ENCODE measurements at places on chromosomes 6 and 20. TPM values are rescaled to one million over a fixed set of nuclear protein-coding genes. Genes with fewer than 3 reads are reported as not detected.

DNA sequence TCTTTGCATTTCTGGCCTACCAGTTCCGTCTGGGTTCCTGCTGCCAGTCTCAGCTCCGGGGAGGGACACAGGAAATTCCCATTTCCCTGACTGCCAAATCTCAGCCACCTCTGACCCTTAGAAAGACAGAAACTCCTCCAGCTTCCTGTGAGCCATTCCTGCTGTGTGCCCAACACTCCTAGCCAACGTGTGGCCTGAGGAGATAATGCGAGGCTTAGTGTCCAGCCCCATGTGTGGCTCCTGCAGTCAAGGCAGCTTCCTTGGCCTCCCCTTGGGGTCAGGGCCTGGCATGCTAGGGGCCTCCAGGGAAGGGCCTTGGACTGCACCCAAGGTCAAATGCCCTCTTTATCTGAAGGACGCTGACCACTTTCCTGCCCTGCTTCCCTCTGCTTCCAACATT, 45.1 kb downstream of the MAFB start:
- no peaks in the 10 kb centered on the region for H3K4me1 ChIP-seq
- peaks cover 19% of the 10 kb centered on the region for H3K27me3 ChIP-seq
- no peak for DNase-seq
- H3K4me3 ChIP-seq = no peak overlapping the region

DNA sequence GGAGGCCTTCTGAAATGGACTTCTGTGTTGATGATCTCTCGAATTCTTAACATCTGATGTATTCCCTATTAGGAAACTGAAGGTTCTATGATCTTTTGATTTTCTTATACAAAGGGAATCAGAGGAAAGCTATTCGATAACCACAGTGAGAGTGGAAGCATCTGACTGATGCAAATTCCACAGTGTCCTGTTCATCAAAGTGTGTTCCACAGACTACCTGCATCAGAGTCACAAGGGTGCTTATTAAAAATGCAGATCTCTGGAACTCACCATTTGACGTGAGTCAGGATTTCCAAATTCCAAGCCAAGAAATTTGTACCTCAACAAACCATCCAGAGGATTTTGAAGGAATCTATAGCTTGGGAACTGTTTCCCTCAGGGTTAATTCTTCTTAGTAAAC, 4.4 kb upstream of the MEP1A start:
- H3K36me3 ChIP-seq = no peaks in the 10 kb centered on the region
- H3K4me3 ChIP-seq = no peak overlapping the region
- no peak overlapping the region for H3K27ac ChIP-seq
- DNase-seq = no peak
- H3K4me1 ChIP-seq = no peaks in the 10 kb centered on the region
- no peaks in the 10 kb centered on the region for H3K27me3 ChIP-seq

GRCh38 chr6:4369616-4370015, 234.2 kb upstream of the ECI2 start:
- DNase-seq = no peak
- peaks cover 19% of the 10 kb centered on the region for H3K4me1 ChIP-seq
- no peak overlapping the region for H3K27ac ChIP-seq
- no peaks in the 10 kb centered on the region for H3K36me3 ChIP-seq
- no peak overlapping the region for H3K4me3 ChIP-seq
- peaks cover 7% of the 10 kb centered on the region for H3K27me3 ChIP-seq

DNA sequence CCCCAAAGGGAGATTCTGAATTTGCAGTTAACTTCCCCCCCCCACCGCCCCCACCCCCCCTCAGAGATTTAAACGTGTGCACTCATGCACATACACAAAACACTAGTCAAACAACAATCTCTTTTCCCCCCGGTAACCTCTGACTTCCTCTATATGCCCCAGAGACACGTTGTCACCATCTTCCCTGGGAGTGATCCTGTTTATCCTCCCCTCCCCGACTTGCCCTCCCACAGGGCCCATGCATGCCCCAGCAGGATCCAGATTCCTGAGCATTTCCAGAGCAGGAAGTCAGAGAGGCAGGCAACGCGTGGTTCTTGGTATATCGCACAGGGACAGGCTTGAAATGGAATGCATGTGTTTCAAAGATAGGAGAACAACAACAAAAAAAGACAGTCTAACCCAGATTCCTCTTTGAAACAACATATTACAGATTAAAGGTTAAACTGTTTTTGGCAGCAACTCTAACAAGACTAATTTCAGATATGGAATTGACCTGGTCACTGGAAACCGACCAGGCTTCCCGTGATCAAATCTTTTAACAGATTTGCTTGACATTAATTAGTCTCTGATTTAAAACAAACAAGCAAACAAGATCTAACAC, 1.3 kb downstream of the BLCAP start:
- H3K36me3 ChIP-seq = peaks cover 9% of the 10 kb centered on the region
- H3K27ac ChIP-seq = peak overlapping the region; percentile 97
- H3K4me1 ChIP-seq = peaks cover 28% of the 10 kb centered on the region
- DNase-seq = peak; percentile 68
- peak overlapping the region; percentile 84 for H3K4me3 ChIP-seq

- no peak overlapping the region for H3K27ac ChIP-seq
- no peak overlapping the region for H3K4me3 ChIP-seq
- peaks cover 14% of the 10 kb centered on the region for H3K36me3 ChIP-seq
Measured at GRCh38 chr6:28090917-28091586, 10.7 kb downstream of the ZNF165 start.

GRCh38 chr6:88165844-88166492, at the start of gene CNR1:
Gene CNR1 (minus strand): TSS chr6:88166347. CDS start chr6:88145274, 21,073 bp downstream.
- no peak within 1 kb of the TSS for H3K27ac ChIP-seq
- H3K36me3 ChIP-seq = no peaks in the 10 kb centered on the region
- no peaks in the 10 kb centered on the region for H3K4me1 ChIP-seq
- peaks cover 8% of the 10 kb centered on the region for H3K27me3 ChIP-seq
- DNase-seq = peak; percentile 12

GRCh38 chr6:120869397-120869796, 464.9 kb downstream of the TBC1D32 start:
- no peak overlapping the region for H3K27ac ChIP-seq
- H3K4me3 ChIP-seq = no peak overlapping the region
- no peaks in the 10 kb centered on the region for H3K4me1 ChIP-seq
- DNase-seq = no peak
- H3K36me3 ChIP-seq = no peaks in the 10 kb centered on the region

DNA sequence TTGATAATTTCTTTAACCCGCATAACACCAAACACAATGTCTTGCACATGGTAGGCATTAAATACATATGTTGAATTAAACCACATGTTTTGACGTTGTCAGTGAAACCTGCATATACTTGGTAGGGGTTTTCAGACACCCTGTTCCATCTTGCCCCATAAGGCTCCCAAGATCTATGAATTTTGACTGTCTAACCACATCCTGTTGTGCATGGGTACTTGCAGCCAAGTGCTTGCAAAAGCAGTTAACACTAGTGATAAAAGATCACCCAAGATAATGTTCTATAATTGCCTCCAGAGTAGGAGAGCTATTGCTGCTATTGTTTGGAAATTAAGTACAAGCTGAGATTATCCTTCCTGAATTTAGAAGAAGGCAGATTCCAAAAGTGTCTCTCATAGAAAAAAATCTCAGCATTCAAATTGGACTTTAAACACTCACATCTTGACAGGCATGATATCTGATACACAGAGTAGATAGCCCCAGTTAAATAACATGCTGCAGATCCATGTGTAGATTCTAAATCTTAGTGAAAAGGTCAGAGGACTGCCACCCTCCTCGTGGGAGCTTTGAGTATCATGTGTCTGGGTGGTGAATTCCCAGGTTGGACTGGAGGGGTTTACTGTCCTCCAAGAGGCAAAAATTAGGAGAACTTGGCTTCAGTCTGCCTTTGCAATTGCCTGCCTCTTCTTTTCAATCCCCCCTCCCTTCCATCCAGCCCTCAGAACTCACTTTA, 25.8 kb upstream of the CCN6 start:
- no peaks in the 10 kb centered on the region for H3K36me3 ChIP-seq
- H3K27me3 ChIP-seq = peaks cover 7% of the 10 kb centered on the region
- H3K4me1 ChIP-seq = no peaks in the 10 kb centered on the region
- H3K27ac ChIP-seq = no peak overlapping the region
- no peak overlapping the region for H3K4me3 ChIP-seq

GRCh38 chr20:25859649-25860530, 163.2 kb upstream of the ZNF337 start:
- peak; percentile 35 for DNase-seq
- H3K36me3 ChIP-seq = no peaks in the 10 kb centered on the region
- H3K27ac ChIP-seq = no peak overlapping the region
- no peaks in the 10 kb centered on the region for H3K27me3 ChIP-seq

DNA sequence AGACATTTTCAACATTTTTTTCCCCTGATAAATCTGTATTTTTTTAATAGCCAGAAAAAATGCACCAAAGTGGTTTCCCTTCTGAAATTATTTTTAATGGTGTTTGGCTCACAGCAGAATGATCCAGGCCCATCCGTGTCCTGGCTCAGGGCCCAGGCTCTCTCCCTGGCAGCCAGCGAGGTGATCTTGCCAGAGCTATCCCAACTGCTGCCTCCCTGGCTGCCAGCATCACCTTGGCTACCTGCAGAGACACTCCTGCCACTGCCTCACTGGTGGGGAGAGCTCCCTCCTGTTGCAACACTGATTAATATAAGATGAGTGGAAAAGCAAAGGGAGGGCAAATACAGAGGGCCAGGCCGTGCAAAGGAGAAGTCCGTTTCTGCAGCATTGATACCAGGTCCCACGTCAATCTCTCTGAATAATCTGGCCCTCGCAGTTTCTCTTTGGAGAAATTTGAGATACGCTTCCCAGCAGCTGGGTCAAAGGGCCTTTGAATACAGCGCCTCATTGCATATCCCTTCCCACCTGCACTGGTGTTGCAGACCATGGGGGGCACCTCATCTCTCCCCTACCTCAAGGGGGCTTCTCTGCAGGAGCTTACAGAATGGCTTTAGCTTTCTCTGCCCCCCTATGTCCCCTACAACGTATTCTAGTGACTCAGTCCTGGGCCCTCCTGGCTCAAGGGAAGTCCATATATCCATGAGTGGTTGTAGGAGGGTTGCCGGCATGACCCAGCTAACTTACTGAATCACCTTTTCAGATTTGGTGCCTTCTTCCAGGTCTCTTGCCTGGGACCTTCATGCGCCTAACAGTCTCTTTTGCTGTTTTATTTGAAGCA, 12.8 kb upstream of the DSTN start:
- peaks cover 25% of the 10 kb centered on the region for H3K4me1 ChIP-seq
- H3K27me3 ChIP-seq = no peaks in the 10 kb centered on the region
- peak overlapping the region; percentile 76 for H3K27ac ChIP-seq
- DNase-seq = peak; percentile 11
- no peaks in the 10 kb centered on the region for H3K36me3 ChIP-seq
- H3K4me3 ChIP-seq = no peak overlapping the region

DNA sequence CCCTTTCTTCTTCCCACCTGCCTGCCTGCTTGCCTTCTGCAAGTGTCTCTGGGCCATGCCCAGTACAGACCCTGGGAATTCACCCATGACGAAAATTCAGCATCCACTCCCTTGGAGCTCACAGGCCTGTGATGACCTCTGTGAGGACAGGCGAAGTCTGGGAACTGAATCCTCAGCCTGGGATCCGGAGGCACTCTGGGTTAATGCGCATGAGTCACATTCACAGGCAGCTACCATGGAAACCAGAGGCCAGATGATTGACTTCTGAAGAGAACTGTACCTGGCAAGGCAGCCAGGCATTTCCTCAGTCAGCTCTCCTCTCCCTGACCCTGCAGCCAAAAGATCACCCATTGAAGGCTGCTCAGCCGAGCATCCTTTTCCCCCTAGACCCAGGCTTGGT, 41.0 kb downstream of the SLC9A8 start:
- H3K4me3 ChIP-seq = no peak overlapping the region
- H3K36me3 ChIP-seq = peaks cover 67% of the 10 kb centered on the region
- no peak for DNase-seq
- H3K27me3 ChIP-seq = no peaks in the 10 kb centered on the region
- H3K4me1 ChIP-seq = peaks cover 4% of the 10 kb centered on the region

DNA sequence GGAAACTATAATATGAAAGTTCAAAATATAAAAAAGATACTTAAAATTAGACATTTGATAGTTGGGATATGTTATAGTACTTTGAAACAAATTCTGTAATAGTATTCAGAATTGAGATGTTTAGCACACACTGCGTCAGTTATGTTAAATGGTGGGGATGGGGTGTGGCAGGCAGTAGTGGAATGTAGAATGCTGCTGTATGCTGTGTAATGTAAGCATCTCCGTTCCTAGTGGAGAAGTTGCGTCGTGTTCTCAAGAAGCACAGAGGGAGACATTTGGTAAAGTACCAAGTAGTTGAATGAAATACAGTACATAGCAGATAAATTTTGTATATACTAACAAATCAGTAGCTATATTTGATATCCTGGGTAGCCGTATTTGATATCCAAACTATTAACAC, 192.4 kb downstream of the ZFAND3 start:
- no peaks in the 10 kb centered on the region for H3K4me1 ChIP-seq
- H3K27me3 ChIP-seq = no peaks in the 10 kb centered on the region
- no peak overlapping the region for H3K27ac ChIP-seq
- H3K4me3 ChIP-seq = no peak overlapping the region

- no peaks in the 10 kb centered on the region for H3K36me3 ChIP-seq
- no peak overlapping the region for H3K27ac ChIP-seq
- peak; percentile 49 for DNase-seq
- H3K27me3 ChIP-seq = peaks cover 4% of the 10 kb centered on the region
- no peak overlapping the region for H3K4me3 ChIP-seq
Measured at GRCh38 chr6:149190224-149190831, 127.2 kb upstream of the TAB2 start.

GRCh38 chr6:16148498-16148897, 19.6 kb downstream of the MYLIP start:
- peaks cover 98% of the 10 kb centered on the region for H3K36me3 ChIP-seq
- no peaks in the 10 kb centered on the region for H3K27me3 ChIP-seq
- no peak overlapping the region for H3K27ac ChIP-seq
- no peak overlapping the region for H3K4me3 ChIP-seq

DNA sequence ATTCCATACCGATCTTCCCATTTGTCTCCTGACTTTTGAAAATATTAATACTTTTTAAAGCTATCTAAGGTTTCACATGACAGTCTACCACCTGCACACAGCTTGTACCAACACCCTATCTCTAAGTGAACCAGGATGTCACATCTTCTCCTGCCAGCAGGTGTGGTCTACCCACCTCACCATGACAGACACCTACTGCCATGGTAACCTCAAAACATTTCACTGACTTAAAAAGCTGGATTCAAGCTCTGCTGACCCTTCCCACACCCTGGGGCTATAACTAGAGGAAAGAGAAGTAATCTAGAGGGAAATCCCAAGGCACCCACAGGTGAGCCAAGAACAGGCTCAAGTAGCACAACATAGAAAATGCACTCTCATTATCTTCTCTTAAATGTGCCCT, 1.2 kb downstream of the SLC17A3 start:
- no peaks in the 10 kb centered on the region for H3K36me3 ChIP-seq
- no peaks in the 10 kb centered on the region for H3K27me3 ChIP-seq
- H3K4me3 ChIP-seq = no peak overlapping the region

TBPL1 gene
- total RNA-seq = 122 TPM

CENPW gene
- 104 TPM for total RNA-seq

VPS16 gene
- 24.7 TPM for total RNA-seq

AIF1 gene
- total RNA-seq = 9.4 TPM

CFAP206 gene
- total RNA-seq = not detected

PTPRT gene
- total RNA-seq = not detected

TSBP1 gene
- total RNA-seq = not detected

SLC44A4 gene
- total RNA-seq = 18.6 TPM

TSHZ2 gene
- total RNA-seq = 0.20 TPM

Data from K562 (cell line).